ENCODE measurements at places on chromosomes 12 and 14. TPM values are rescaled to one million over a fixed set of nuclear protein-coding genes. Genes with fewer than 3 reads are reported as not detected.

DNA sequence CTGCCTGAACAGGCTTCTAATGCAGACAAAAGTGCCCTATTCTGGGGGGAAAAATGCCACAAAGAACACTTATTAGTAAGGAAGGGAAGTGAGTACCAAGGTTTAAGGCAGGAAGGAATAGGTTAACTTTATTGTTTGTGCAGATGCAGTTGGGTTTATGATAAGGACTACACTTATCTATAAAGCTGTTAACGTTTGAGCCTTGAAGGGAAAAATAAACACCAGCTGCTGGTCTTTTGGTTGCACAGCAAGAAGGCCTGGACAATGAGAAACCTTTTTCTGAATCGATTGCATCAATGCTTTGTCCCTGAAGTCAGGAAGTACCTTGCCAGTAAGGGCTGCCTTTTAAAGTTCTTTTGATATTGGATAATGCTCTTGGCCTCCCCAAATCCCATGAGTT, 407.8 kb downstream of the ATP23 start:
- DNase-seq = no peak

DNA sequence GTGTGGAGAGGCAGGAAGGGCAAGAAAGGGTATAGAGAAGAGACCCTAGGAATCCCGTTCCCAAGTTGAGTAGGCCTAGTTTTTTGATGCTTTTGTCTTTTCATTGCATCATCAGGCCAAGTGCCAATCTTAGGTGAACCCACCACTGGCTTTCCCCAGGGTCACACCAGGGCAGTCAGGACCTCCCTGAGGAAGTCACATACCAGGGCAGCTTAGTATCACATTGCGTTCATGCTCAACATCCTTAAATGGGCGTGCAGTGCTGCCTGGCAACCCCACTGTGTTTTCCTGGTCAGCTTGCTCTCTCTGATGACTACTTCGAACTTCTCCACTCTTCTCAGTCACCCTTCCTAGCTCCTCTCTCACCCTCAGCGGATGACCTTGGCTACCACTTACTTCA, 9.0 kb downstream of the ASIC1 start:
- peak; percentile 82 for DNase-seq

- no peak for DNase-seq
These were observed 675 bp downstream of the NEDD8 start for GRCh38 chr14:24231263-24232120.

DNA sequence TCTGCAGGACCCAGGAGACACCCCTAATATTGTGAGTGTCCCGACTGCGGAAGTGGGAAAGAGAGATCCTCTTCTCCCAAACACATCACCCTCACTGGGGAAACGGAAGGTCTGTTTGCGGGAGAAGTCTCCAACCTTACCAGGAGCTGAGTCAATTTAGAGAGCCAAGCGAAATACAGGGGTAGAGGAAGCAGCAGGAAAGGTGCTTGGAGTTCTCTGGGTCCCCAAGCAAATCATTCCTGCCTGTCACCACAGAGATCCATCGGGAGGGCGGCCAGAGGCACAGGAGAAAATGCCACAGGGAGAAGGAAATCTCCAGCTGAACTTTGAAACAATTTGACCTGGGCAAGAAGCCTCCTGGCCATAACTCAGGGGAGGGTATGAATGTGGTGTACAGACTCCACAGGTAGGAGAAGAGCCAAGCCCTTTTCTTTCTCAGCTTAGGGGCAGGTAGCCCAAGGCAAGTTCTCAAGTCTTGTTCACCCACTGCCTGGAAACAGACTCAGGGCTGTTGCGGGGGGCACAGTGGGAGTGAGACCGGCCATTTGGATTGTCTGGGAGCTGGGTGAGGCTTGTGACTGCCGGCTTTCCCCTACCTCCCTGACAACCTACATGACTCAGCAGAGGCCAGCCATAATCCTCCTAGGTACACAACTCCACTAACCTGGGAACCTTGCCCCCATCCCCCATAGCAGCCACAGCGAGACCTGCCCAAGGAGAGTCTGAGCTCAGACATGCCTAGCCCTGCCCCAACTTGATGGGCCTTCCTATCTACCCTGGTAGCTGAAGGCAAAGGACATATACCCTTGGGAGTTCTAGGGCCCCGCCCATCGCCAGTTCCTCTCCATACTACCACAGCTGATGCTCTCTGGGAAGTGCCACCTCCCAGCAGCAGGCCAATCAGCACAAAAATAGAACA, 211.9 kb upstream of the ARHGAP5 start:
- no peak for DNase-seq

- DNase-seq = no peak
These were observed 46.1 kb downstream of the INTS13 start for GRCh38 chr12:26891704-26892103.

GRCh38 chr12:127143020-127143419, 1124.0 kb upstream of the TMEM132C start:
- no peak for DNase-seq

- DNase-seq = no peak
These were observed 171.3 kb upstream of the CRY1 start for GRCh38 chr12:107264667-107265066.

GRCh38 chr12:48336061-48336460, 14.7 kb downstream of the ZNF641 start:
- DNase-seq = no peak

DNA sequence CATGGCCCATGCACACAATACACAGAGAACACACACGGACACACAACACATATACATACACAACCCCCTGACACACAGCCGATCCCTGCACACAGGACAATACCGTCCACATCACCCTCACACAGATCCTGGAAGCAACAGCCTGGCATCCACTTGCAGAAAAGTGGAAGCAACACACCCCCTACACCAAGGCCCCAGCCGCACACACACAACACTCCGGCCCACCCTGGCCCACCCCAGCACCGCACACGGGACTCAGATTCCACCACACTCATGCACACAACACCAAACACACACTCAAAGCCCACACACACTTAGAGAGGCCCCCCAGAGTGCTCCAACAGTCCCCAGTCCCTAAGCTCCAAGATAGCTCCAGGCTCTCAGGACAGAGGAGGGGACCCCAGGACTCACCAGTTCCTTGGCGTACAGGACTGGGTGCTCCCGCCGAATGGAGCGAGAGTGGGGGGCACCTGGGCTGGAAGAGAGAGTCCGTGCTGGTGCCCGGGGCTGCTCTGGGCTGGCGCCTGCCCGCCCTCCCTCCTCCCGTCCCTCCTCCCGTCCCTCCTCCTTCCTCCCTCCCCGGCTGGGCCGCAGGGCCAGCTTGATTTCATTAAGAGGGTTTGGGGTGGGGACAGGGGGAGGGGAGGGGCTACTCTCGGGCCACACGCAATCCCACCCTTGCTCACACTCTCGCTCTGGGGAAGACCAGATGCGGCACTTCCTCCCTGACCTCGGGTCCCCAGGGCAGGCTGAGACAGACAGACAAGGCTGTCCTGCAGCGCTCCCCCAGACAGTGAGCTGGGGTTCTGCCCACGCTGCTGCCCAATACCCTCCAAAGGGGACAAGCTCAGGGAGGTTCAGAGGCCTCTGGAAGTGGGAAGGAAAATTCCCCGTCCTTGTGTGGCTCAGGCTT, at the start of gene TMEM119:
Gene TMEM119, minus strand, starts transcription at position 526 of the 913 bp plus-strand sequence. CDS start 5,701 bp downstream, outside the sequence.
- no peak for DNase-seq

GRCh38 chr12:127809275-127809674, 457.7 kb upstream of the TMEM132C start:
- peak; percentile 28 for DNase-seq

- peak; percentile 67 for DNase-seq
These were observed 180.0 kb upstream of the PRMT8 start for GRCh38 chr12:3311027-3311402.

DNA sequence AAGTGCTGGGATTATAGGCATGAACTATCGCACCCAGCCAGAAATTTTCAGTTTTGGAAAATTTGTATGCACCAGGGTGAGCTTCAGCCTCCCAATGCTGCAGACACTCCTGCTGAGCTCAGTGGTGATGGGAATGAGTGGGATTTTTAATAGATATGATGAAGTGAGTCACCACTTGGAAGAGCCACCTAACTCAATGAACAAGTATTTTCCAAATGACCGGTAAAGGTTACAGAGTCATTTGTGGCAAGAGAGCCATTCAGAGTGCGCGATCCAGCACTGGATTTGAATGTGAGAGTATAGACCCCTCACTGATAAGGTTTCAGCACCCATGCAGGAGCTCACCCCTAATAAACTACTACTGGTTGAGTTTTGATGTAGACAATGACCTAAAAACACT, 100.7 kb downstream of the PPP2R5C start:
- DNase-seq = peak; percentile 49

- DNase-seq = no peak
These were observed 184.0 kb downstream of the TMEM121 start for GRCh38 chr14:105710119-105711043.

- no peak for DNase-seq
These were observed 19.7 kb downstream of the PTPN21 start for GRCh38 chr14:88535149-88535548.

DNA sequence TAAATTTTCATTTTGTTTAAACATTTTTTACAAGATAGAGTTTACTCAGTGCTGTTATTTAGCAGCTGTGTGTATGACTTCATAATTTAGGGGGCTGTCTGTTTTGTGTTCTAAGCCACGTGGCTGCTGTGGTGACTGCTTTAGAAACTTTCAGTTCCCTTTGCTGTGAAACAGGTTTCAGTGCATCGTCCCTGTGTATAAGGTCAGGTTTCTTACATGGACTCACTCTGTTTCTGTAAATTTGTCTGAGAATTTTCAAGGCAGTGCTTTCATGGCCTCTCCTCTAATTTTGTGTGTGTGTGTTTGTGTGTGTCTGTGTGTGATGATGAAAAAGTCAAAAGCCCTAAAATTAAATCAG, 32.4 kb downstream of the BICD1 start:
- DNase-seq = no peak

GRCh38 chr12:51887476-51888315, at the start of gene ANKRD33:
ANKRD33 (plus strand) TSS chr12:51888103; CDS start chr12:51888187, 84 bp downstream.
- no peak for DNase-seq

- peak; percentile 51 for DNase-seq
These were observed 21.1 kb upstream of the KRT8 start for GRCh38 chr12:52925717-52926595.

GRCh38 chr12:88763536-88764100, 183.3 kb upstream of the KITLG start:
- peak; percentile 8 for DNase-seq

- DNase-seq = no peak
These were observed 29.6 kb upstream of the TBPL2 start for GRCh38 chr14:55470025-55470424.

DNA sequence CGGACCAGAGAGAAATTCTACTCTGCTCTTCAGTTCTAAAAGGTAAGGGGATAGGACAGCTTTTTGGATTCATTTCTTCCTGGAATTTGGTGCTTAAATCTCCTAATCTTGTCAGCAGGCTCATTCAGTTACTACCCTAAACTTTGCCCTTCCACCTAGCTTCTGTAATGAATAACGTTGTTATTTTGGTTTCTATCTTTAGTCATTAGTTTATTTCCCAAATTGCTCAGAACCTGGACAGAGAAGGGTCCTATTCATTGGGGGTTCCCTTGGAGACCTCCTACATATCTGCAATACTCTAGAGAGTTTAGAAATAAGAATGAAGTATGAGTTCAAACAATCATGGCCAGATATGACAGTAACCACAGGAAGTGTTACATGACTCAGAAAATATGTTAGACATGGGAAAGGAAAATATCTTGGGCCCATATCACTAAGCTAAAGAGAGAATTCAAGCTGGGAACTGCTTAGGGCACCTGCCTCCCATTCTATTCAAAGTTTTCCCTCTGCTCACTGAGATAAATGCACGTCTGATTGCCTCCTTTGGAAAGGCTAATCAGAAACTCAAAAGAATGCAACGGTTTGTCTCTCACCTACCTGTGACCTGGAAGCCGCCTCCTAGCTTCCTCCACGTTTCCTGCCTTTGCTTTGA, 87.9 kb downstream of the GAS2L3 start:
- peak; percentile 25 for DNase-seq

- DNase-seq = no peak
These were observed 92.2 kb downstream of the PIWIL1 start for GRCh38 chr12:130429656-130430505.

DNA sequence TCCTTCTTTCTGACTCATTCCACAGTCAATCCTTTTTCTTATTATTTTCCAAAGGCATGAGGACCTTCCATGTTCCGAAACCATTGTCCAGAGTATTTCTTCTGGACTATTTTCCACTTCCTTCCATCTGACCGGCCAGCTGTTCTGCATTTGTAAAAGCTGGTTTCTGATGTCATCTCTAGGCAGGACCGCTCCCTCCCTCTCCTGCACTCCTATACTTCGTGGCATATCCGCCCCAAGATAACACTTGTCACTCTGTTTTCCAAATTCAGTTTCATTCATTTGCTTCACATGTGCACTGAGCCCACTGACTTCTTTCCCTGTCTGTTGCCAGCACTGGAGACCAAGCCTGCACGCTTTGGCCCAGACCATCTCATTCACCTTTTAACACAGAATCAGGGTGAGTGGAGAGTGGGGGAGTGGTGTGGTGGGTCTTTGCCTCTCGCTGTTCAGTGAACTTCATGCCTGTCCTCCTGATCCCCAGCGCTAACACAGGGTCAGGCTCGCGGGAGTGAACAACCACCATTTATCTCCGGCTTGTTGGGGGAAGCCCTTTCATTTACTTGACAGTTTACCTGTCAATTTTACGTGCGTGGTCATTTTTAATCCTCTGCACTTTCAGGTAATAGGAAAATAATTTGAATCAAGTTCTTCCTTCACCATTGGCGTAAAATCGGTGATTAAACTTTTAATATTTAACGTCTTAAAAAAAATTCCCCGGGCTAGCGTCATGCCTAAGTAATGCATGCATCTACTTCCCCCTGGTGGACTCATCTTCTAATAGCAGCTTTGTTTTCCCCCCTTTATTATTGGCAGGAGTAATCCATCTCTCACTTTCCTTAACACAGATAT, 52.5 kb downstream of the C12orf75 start:
- peak; percentile 61 for DNase-seq

DNA sequence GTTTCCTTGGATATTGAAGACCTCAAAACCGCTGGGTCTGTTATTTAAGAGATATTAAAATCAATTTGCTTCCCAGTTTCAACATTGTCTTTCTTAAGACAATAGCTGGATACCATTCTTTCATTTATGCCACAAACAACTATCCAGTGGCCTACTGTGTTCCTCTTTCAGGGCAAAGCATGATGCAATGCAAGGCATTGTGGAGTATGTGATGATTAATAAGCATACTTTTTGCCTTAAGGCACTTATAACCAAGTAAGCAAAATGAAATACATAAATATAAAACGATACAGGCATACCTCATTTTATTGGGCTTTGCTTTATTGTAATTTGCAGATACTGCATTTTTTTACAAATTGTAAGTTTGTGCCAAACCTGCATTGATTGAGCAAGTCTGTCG, 45.5 kb downstream of the SCN8A start:
- DNase-seq = no peak

- DNase-seq = no peak
These were observed 27.8 kb downstream of the CLIP1 start for GRCh38 chr12:122394626-122395194.

KRT83 gene
- total RNA-seq = 0.17 TPM

RPGRIP1 gene
- not detected for total RNA-seq

ACOT6 gene
- not detected for total RNA-seq

TAS2R19 gene
- 0.40 TPM for total RNA-seq

CCNT1 gene
- 45.5 TPM for total RNA-seq

UBE3B gene
- 32.2 TPM for total RNA-seq

SLC25A47 gene
- total RNA-seq = 0.37 TPM

ERG28 gene
- 11.9 TPM for total RNA-seq

AQP5 gene
- total RNA-seq = not detected

NRIP2 gene
- total RNA-seq = not detected

DDHD1 gene
- total RNA-seq = 8.3 TPM

ZFHX2 gene
- 1.2 TPM for total RNA-seq

C12orf54 gene
- not detected for total RNA-seq

VWF gene
- not detected for total RNA-seq

PMEL gene
- total RNA-seq = 1.1 TPM
